ENCODE measurements at places on chromosomes 13 and 19.

- no peak for DNase-seq
Measured at GRCh38 chr19:6260376-6260775, 19.4 kb downstream of the MLLT1 start.

DNA sequence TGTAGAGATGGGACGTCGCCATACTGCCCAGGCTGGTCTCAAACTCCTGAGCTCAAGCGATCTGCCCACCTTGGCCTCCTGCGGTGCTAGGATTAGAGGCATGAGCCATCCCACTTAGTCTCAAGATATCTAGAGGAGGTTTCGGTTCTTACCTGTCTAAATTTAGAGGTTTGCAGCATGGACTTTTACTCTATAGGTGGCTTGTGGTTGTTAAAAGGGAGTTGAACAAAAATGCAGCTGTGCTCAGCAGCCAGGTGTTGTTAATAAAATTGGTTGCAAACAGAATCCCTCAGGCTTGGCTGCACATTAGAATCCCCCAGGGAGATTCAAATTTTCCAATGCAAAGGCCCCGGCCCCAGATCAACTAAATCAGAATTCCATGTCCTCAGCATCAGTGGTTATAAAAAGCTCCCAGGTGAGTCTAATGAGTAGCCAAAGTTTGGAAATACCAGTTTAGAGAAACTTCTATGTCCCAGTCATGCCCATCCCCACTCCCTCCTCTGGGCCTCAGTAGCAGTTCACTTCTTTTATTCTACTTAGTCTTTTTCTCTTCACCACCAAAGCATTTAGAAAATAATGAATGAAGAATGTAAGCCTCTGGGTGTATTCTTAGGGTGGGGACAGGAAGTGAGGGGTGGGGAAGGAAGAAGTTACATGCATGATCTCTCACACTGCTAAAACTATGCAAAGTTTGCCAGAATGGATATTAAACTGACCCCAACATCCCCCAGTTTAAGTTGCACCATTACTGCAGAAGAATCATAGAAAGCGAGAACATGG, 471.0 kb downstream of the COG6 start:
- DNase-seq = no peak

GRCh38 chr13:49998714-49999624, 2.1 kb downstream of the TRIM13 start:
- no peak for DNase-seq

DNA sequence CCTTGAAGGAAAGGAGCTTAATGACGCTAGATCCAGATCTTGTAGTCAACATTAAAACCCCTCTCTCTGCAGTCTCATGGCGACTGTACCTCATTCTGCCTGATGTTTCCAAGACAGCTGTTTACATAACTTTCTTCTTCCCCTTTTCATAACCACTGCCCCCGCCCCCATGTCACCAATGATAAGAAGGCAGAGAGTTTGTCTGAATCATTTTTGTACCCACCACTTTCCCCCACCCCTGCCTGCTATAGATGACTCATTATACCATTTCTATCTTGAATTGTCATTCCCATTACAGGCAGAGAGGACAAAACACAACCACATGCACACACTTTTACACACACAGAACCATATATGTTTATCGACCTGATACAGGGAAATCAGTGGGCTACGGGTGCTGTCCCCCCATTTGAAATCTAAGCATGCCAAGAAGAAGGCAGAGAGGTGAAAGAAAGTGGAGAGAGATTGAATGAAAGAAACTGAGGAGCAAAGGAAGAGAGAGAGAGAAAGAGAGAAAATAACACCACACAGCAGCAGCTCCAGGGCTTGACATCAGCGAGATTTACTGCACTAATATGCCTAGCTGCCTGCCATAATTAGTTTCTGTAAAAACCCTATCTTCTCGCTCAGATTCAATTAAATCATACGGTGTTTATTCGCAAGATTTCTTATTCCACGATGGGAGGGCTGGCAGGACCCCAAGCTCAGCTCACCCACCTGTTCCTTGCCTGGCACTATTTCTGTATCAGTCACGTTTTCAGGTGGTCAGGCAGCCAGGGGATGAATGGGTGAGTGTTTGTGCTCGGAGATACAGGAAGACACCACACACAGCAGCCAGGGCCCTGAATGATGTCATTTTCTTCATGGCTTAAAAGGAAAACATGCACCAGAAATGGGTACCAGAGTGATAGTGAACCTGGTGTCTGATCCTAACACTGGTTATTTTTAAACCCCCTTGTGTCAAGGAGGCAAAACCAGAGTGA, 114.3 kb upstream of the SERP2 start:
- peak; percentile 62 for DNase-seq

DNA sequence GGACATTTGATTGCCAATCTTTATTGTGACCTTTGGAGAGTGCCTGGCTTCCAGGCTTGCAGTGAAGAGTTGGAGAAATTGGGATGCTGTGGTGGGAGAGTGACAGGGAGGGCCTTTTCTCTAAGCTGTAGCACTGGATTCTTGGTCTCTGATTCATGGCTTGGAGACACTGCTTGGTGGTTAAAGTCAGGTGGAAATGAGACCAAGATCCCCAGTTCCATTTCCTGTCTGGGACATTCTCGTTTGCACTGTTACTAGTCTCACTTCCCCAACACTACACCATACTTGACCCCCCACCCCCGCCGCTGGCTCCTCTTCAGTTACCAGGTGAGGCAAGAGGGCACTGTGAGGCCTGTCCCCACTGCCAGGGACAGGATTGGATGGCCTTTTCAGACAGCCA, 2.9 kb downstream of the SUPT5H start:
- DNase-seq = no peak

- DNase-seq = peak; percentile 91
Measured at GRCh38 chr19:10695401-10696398, 5.5 kb upstream of the QTRT1 start.

DNA sequence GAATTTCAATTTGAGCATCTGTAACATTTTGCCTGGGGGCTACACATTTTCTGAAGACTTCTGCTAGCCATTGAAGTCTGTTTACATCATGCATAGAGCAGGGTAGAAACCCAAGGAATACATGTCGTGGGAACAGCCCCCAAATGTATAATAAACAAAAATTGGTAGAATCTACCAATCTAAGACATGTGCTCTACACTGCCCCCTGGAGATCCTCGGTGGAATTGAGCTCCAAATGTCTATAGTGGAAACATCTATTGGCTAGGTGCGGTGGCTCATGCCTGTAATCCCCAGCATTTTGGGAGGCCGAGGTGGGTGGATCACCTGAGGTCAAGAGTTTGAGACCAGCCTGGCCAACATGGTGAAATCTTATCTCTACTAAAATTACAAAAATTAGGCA, 57.3 kb downstream of the MBD3L2B start:
- peak; percentile 49 for DNase-seq

DNA sequence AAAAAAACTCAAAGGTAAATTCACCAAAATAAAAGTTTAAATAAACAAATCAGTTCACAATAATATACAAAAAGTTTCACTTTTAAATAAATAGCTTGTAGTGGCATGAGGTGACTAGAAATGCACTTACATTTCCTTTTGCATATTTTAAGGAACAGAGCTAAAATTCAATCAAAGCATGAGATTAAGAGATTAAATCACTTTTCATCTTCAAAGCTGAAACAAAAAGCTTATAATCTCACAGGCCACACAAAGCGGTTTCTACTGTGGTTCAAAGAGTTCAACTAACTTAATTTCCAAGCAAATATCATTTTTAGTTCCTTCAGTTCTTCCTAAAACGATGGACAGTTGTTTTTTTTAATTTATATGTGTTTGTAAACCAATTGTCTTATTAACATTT, 38.9 kb downstream of the TSC22D1 start:
- DNase-seq = no peak

DNA sequence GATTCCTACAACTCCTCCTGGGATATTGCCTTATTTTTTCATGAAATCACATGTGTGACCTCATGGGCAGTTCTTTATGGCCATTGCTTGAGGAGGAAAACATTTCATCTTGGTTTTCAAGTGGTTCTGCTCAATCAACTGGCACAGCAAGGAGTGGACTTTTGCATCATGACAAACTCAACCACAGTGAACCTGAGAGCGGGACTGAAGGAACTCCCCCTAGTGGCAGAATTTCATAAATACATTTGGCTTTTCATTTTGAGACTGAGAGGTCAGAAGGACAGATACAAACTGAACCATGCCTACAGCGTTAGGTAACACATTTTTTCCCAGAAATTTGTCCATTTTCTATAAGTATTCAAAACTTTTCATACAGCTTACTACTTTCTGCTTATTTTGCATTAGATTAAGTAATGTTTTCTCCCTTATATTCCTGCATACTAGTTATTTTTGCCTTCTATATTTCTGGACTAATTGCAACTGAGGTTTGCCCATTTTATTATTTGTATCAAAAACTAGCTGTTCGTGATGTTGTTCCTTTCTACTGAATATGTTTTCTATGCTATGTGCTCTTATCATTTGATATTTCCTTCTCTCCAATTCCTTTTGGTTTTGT, 13.4 kb upstream of the SIGLEC12 start:
- peak; percentile 52 for DNase-seq

DNA sequence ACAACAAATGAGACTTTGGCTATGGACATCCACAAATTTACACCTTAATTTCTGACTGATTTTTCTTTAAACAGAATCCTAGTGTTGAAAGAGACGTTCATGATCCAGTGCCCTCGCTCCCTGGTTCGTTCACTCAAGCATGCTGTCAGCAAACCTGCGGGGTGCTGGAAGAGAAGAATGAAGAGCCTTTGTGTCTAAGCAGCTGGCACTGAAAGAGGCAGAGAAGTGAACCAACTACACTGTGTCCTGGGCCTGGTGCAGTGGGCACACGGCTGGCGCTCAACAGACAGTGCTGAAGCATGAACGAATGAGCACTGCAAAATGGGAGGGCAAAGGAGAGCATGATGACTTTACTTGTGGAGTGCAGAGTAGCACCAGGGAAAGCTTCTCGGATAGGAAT, 46.8 kb downstream of the MIPEP start:
- no peak for DNase-seq
